ENCODE measurements at places on chromosomes 16 and 17.

GRCh38 chr16:75599452-75600277, 23.4 kb downstream of the ADAT1 start:
- DNase-seq, result no peak

GRCh38 chr16:81623365-81624102, 155.6 kb upstream of the PLCG2 start:
- peak; percentile 47 for DNase-seq

DNA sequence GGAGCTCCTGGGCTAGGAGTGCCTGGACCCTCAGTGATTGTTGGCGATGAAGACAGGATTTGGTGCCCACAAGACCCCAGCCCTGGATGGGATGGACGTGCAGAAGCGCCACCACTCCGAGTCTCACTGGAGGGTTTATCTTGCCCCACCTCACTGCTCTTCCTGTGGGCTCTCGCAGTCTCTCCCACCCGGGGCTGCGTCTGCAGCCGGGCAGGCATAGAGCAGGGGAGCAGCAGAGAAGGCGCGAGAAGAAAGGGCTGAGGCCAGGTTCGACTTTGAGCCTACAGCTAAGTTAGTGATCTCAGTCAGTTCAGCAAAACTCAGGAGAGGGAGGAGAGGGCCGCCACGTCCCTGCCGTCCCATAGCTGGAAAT, 6.6 kb downstream of the UBE2I start:
- no peak for DNase-seq

GRCh38 chr17:62693616-62694409, 66.3 kb downstream of the MRC2 start:
- DNase-seq, result no peak

DNA sequence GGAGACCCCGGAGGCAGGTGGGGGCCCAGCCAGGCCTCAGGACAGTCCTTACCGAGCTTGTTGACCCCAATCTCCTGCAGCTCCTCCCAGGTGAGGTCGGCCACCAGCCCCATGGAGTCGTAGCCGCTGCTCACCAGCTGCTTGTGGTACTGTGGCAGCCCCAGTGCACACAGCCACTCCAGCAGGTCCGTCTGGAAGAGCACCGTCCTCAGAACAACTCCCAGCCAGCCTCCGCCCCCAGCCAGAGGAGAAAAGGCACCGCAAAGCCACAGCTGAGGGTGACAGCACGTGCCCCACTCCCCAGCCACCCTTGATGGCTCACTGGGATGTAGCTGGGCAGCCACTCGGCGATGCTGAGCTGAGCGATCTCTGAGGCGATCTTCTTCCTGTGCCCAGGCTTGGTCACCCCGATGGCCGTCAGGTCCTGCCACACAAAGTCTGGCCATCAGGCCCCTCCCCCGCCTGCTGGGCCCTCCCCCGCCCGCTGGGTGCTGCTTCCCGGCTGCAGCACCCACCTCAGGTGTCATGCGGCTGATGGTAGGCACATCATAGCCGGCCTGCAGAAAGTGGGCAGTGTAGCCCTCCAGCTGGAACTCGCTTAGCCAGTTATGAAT, 11.9 kb downstream of the CASKIN2 start:
- DNase-seq, result no peak

DNA sequence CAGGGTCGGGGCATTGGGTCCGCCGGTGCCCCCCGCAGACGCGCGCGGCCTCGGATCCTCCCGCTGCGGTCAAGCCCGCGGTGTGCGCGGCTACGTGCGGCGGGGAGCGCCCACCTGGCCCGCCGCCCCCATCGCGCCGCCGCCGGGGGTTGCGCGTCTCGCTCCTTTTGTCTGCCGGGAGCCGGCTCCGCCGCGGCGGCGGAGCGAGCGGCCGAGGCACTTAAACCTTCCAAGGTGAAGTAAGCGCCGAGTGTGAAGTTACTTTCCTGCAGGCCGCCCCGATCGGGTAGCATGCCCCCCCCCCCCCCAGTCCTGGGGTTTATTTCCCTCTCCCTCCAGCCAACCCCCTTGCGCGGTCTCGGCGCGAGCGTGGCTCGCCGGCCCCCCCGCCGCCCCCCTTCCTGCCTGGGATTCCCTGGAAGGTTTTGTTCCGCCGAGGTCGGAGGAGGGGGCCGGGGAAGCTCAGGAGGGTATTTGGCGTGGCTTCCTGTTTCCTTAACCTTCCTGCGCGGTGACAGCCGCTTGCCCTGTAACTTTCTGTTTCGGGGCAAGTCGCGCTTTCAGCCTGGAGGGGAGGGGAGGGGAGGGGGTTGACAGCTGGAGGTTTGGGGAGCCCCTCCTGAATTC, 56.6 kb upstream of the GSE1 start:
- DNase-seq, result peak; percentile 49

DNA sequence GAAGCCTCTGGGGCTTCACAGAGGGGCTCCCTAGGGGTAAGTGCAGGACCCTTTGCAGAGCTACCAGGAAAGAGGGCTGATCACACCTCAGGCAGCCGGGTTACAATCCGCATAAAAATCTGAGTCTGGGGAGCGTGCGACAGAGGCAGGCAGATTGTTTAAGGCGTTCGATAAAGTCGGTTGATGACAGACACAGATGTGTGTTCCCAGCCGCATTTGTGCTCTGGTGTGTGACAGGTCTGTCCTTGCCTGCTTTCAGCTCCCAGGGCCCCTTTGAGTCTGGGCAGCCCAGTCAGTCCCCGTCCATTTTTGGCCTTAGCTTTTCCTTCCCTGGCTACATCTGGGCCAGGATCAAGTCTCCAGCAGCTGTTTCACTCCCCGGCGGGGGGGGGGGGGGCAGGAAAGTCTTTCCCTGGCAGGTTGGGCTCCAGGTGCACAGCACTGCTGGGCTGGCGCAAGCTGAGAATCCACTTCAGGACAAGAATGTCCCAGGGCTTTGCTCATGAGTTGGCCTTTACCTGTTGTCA, 1.3 kb upstream of the ZACN start:
- DNase-seq, result no peak

- no peak for DNase-seq
These were observed 220.7 kb downstream of the KCNJ2 start for GRCh38 chr17:70390049-70390448.

GRCh38 chr17:31549121-31549524, 157.6 kb downstream of the RAB11FIP4 start:
- no peak for DNase-seq

DNA sequence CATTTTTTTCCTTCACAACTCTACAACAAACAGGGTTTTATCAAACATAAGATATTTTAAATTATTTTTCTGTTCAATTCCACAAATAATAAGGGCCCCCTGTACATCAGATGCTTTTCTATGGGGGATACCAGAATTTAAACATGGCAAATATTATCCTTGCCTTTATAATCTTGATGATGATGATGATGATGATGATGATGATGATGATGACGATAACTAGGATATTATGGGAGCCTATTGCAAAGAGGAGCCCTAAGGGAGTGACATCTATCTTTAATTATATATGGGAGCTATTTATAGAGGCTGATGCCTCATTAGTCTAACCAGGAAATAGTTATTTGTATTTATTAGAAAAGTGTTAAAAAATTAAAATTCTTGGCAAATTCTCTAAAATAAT, 6.8 kb downstream of the MEIOC start:
- no peak for DNase-seq

GRCh38 chr16:55039931-55040330, 109.3 kb downstream of the IRX5 start:
- DNase-seq, result no peak

- DNase-seq, result no peak
These were observed 13.3 kb downstream of the IRX5 start for GRCh38 chr16:54944002-54944401.

- no peak for DNase-seq
These were observed 225.1 kb upstream of the CA10 start for GRCh38 chr17:52383493-52384100.

Data from activated gamma-delta T cell treated with anti-CD3 and anti-CD28 coated beads, Interleukin-2, amount 50 U/mL, for 16 hours (primary cell).